ENCODE measurements at places on chromosomes 3 and 15.
A peak's percentile ranks its signal among the peaks of the same experiment; 100 is the strongest.

DNA sequence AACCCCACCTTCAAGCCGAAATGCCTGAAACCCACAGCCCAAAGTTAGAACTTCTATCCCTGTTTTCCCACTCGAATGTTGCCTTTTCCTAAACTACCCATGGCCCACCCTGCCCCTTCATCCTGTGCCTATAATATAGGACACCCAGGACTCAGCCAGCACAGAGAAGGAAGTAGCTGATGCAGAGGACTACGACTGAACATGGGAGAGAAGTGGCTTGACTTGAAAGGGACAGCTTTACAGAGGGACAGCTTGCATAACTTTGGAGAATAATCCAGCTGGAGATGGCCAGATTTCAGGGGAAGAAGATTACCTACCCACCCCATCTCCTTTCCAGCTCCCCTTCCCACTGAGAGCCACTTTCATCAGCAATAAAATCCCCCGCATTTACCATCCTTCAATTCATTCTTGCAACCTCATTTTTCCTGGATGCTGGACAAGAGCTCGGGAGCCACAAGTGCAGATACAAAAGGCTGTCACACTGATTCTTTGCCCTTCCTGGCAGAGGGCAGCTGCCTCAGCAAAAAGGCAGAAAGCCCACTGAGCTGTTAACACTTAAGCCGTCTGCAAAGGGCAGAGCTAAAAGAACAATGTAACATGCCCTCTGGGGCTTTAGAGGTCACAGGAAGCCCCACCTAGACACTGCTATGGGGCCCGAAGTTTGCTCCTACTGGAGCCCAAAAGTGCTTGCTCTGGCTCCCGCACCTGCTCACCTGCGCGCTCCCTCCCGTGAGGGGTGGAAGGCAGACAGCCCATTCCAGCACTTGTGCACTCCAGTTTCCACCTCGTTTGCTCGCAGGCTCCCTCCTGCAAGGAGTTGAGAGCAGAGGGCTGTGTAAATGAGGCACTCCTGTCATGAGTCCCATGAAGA, 224.0 kb downstream of the TBC1D5 start:
- DNase-seq: no peak

DNA sequence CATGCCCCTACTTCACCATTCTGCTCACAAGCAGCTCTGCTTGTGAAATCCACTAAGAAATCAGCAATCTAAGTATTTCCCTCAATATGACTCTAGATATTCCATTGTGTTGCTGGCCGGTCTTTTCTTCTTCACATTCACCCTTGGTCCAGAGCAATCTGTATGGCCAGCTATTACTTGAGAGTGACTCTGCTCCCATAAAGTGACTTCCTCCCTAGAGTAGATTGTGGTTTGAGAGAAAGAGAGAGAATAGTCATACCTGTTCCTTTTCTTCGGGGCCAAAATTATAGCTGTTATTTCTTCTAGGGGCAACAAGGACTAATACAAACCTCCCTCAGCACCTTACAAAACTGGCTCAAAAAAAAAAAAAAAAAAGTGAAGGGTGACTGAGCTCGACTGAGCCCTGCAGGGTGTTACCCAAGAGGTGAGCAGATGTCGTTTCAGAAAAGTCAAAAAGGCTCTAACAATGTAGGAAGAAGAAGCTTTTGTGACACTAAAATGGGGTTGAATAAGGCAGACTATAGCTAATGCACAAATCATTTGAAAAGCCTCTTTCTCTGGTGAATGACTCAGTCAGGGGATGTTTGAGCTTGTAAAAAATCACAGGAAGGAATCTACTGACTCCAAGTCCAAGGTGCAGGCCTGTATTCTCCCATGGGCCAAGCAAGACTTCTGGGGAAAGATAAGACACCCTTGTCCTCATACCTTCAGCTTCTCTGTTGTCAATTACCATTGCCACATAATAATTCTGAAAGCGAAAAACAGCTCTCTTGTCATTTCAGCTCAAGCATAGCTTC, 161.0 kb upstream of the SLC24A5 start:
- no peak for DNase-seq

DNA sequence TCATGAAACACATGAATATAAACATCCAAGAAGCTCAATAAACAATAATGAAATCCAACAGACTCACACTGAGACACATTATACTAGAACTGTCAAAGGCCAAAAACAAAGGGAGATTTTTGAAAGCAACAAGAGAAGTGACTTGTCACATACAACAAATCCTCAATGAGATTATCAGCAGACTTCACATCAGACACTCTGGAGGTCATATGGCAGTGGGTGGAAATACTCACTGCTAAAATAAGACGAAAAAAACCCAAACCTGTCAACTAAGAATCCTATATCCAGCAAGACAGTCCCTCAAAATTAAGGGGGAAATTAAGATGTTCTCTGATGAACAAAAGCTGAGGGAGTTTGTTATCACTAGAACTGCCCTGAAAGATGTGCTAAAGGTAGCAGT, 125.4 kb upstream of the MELTF start:
- DNase-seq: no peak

- peak; percentile 53 for DNase-seq
Measured at GRCh38 chr3:123447749-123448517, 957 bp downstream of the ADCY5 start.

DNA sequence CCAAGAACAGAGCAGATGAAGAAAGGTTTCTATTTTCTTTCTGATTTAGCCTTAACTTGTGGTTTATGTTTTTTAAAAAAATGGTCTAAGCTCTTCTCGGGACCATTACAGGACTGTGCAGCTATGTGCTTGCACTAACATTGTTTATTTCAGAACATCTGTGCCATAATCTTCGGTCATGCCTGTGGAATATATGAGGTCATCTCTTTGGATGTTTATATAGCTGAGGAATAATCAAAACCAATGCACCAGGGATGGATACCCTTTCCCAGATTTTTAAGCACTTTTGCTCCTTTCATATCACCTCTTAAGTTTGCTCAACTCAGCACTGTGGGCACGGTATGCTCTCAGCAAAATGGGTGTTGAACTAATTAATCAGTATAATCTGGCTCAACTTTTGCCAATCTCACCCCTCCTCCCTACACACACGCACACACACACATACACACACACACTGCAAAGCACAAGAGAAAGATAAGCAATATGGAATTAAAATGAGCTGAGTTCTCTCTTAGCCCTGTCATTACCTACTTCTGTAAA, 268.5 kb upstream of the TMC3 start:
- DNase-seq: no peak

DNA sequence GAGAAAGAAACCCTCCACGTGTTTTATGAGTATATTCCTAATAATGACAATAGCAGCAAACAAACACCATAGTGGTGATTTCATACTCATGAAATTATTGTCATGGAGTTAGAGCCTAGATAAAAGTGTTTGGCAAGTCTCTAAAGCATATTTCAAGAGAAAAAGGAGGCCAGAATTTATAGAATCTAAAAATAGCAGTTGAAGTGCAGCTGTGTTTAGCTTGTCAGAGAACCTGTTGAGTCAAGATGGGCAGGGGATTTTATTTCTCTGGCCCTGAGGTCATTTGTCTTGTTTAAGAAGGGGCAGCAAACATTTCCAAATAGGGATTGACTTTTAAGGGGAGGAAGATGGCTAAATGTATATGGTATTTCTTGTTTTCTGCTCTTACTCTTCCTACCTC, 279.6 kb upstream of the CTDSPL start:
- no peak for DNase-seq

DNA sequence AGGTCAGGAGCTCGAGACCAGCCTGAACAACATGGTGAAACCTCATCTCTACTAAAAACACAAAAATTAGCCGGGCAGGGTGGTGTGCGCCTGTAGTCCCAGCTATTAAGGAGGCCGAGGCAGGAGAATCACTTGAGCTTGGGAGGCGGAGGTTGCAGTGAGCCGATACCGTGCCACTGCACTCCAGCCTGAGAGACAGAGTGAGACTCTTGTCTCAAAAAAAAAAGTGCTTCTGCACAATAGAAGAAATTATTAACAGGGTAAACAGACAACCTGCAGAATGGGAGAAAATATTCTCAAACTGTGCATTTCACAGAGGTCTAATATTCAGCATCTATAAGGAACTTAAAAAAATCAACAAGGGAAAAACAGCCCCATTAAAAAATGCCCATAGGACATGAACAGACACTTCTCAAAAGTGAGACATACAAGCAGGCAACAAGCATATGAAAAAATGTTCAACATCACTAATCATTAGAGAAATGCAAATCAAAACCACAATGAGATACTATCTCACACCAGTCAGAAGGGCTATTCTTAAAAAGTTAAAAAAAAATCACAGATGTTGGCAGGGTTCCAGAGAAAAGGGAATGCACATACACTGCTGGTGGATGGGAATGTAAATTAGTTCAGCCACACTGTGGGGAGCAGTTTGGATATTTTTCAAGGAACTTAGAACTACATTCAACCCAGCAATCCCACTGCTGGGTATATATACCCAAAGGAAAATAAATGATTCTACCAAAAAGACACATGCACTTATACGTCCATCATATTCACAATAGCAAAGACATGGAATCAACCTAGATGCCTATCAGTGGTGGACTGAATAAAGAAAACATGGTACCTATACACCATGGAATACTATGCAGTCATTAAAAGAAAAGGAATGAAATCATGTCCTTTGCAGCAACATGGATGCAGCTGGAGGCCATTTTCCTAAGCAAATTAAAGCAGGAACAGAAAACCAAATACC, 75.5 kb downstream of the MSL2 start:
- DNase-seq: no peak

GRCh38 chr3:182149594-182149993, 437.9 kb downstream of the SOX2 start:
- no peak for DNase-seq

Measured in activated T-cell treated with anti-CD3 and anti-CD28 coated beads, Interleukin-2, amount 50 U/mL, for 1 hour (primary cell).